Stimulated activated CD8-positive, alpha-beta memory T cell treated with anti-CD3 and anti-CD28 coated beads, Interleukin-15, amount 100 ng/mL, for 1 hour (primary cell): ENCODE measurements at places on chromosomes 3 and 15.

GRCh38 chr3:79016587-79017376 lies 751.0 kb downstream of the ROBO1 start:
- no peak for DNase-seq

DNA sequence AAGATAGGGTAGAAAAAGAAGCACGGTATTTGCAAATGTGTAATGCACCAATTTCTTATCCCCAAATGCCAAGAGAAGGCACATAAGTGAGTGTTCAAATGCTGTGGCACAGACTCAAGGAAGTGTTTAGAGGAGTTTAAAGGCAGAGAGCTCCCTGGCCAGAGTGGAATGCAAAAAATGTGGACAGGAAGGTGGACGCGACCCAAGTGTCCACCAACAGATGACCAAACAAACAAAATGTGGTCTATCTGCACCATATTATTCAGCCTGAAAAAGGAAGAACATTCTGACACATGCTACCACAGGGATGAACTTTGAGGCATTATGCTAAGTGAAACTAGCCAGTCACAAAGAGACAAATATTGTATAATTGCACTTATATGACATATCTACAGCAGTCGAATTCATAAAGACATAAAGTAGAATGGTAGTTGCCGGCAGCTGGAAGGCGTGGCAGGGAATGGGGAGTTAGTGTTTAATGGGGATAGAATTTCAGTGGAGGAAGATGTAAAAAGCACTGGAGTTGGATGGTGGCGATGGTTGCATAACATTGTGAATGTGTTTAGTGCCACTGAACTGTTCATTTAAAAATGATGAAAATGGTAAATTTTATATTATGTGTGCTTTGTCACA lies 126.6 kb downstream of the SRGAP3 start:
- DNase-seq, result no peak

- peak; percentile 19 for DNase-seq
Measured at GRCh38 chr15:100849021-100849854, 30.4 kb upstream of the ALDH1A3 start.

DNA sequence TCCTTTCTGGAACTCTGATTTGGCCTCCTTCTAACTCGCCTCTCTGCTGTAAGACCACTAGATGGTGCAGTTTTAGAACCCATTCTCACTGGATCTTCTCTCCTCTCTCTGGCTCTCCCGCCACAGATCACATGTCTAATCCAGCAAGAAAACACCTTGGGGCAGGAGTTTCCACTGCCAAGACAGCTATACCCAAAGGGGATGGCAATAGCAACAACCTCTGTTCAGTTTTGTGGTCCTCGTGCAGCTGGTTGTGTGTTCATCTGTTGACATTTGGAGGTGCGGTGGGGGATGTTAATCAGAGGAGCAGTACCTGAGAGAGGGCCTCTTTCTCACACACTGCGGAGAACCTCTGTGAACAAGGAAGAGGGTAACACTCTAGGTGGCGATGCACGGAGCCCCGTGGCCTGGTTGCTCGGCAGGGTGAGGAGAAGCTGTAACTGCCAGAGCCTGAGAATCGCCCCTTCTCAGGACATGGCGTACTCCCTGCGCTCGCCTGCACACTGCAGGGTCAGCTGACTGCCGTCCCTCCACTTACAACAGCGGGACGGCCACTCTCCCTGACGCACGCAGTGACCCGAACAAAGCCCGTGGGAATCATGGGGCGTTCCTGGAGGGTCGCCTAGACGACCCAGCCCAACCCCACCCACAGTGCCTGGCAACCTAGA lies at the start of gene TEX55:
TEX55 (plus strand) TSS at position 666 of the 668 bp plus-strand sequence. CDS start 25 bp downstream, outside the sequence.
- no peak for DNase-seq
